ENCODE measurements at places on chromosomes 7 and 10. TPM values are rescaled to one million over a fixed set of nuclear protein-coding genes. Genes with fewer than 3 reads are reported as not detected.

The FOXI2 gene
- total RNA-seq, result 1.4 TPM

The LIPN gene
- total RNA-seq, result not detected

The MMRN2 gene
- 2.4 TPM for total RNA-seq

The TAC1 gene
- total RNA-seq, result 0.42 TPM

The CALCR gene
- 1.2 TPM for total RNA-seq

The CCDC3 gene
- 2.1 TPM for total RNA-seq

The H2BK1 gene
- total RNA-seq, result not detected

The GHRHR gene
- total RNA-seq, result 4.0 TPM

The SFTPD gene
- 1.1 TPM for total RNA-seq

The SPDYE11 gene
- total RNA-seq, result not detected

The HOXA3 gene
- total RNA-seq, result not detected

The FAM131B gene
- 24.0 TPM for total RNA-seq

The NME8 gene
- 1.5 TPM for total RNA-seq

The SPDYE3 gene
- not detected for total RNA-seq

The IL6 gene
- total RNA-seq, result 0.27 TPM

The ABCB4 gene
- 1.1 TPM for total RNA-seq

The PNLIPRP1 gene
- total RNA-seq, result 0.68 TPM

The CACNA2D1 gene
- 33.3 TPM for total RNA-seq

The FXYD4 gene
- total RNA-seq, result not detected

The KLF14 gene
- not detected for total RNA-seq

The C10orf62 gene
- total RNA-seq, result not detected

The RGR gene
- not detected for total RNA-seq

Data from WTC11 (cell line).